ENCODE measurements at places on chromosomes 11 and 22. TPM values are rescaled to one million over a fixed set of nuclear protein-coding genes. Genes with fewer than 3 reads are reported as not detected.
A peak's percentile ranks its signal among the peaks of the same experiment; 100 is the strongest.

The ROBO4 gene
- 9.7 TPM for total RNA-seq

GRCh38 chr11:72411623-72412419 is 22.5 kb downstream of the CLPB start:
- DNase-seq = no peak
- no peak overlapping the region for H3K4me3 ChIP-seq
- H3K27ac ChIP-seq = no peak overlapping the region
- no peaks in the 10 kb centered on the region for H3K27me3 ChIP-seq
- peaks cover 5% of the 10 kb centered on the region for H3K4me1 ChIP-seq

- no peaks in the 10 kb centered on the region for H3K27me3 ChIP-seq
- H3K27ac ChIP-seq = no peak overlapping the region
- H3K4me1 ChIP-seq = peaks cover 31% of the 10 kb centered on the region
- DNase-seq = no peak
- no peak overlapping the region for H3K4me3 ChIP-seq
Observed at GRCh38 chr11:102603091-102603490, 22.0 kb downstream of the MMP20 start.

- peaks cover 7% of the 10 kb centered on the region for H3K4me1 ChIP-seq
- H3K36me3 ChIP-seq = no peaks in the 10 kb centered on the region
- peak overlapping the region; percentile 97 for H3K4me3 ChIP-seq
- no peaks in the 10 kb centered on the region for H3K27me3 ChIP-seq
- no peak for DNase-seq
- H3K27ac ChIP-seq = 0 out of 2 replicates have a peak overlapping the region, but pooled peaks have one; percentile 18
Observed at GRCh38 chr22:50506611-50507420, 686 bp downstream of the LMF2 start.

The IFITM10 gene
- total RNA-seq = 1.4 TPM

DNA sequence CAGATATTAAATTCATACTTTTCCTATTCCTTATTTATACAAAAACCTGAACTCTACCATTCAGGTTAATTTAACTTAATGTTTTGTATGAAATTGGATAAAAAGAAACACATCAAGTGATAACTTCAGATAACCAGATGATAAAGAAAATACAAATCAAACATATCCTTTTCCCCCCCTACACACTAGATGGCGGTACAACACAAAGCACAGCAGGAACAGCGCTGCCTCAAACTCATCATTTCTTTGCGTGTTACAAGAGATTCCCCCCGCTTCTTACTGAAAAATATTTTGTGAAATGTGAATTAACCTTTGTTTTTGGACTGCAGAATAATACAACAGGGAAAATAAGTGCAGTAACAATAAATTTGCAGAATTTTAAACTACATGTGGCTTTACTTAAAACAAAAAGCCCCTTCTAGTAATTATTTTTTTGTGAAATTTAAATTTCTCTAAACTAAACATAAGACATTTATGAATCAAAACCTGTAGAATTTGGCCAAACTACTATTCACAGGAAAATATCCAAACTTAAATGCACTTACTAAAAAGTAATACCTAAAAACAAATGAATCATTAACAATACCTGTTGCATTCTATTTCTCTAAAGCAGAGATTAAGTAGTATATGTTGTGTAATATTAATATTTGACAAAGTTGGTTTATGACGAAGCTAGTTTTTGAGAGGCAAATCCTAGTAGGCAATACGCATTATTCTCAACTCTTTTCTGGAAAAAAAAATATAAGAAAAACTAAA is 74.4 kb downstream of the ARHGAP32 start:
- peak; percentile 77 for DNase-seq
- H3K27ac ChIP-seq = no peak overlapping the region
- no peaks in the 10 kb centered on the region for H3K36me3 ChIP-seq
- H3K4me1 ChIP-seq = peaks cover 27% of the 10 kb centered on the region

DNA sequence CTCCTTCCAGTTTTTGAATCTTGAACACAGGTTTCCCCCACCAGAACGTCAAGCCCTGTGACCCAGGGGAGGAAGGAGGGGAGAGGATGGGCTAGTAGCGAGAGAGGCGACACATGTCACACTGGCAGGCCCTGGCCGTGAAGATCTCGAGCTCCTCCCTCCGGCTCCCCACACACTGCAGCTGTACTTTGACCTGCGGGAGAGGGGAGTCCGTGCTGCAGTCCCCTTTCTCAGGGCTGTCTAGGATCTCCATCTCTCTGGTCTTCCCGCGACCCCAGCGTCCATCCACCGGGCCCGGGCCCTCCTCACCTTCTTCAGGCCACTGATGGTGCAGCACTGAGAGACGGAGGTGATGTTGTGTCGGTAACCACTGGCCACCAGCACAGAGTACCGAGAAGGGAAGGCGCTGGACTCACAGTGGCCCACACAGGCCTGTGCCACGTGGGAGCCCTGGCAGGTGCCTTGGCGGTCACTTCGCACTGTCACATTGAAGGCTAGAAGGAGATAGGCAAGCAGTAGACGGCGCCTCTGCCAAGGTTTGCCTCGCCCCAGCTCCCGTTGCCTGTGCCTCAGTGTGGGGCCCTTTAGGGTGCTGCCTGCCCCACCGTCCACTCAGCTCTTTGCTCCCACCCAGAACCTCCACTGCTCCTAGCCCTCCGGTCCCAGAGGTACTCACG is 873 bp downstream of the GPHA2 start:
- no peaks in the 10 kb centered on the region for H3K4me1 ChIP-seq
- no peak for DNase-seq
- H3K27ac ChIP-seq = no peak overlapping the region
- no peak overlapping the region for H3K4me3 ChIP-seq
- H3K36me3 ChIP-seq = peaks cover 10% of the 10 kb centered on the region

The COA4 gene
- total RNA-seq = 346 TPM

GRCh38 chr11:1333091-1333772 is 23.8 kb upstream of the TOLLIP start:
- H3K4me3 ChIP-seq = no peak overlapping the region
- no peaks in the 10 kb centered on the region for H3K27me3 ChIP-seq
- H3K27ac ChIP-seq = no peak overlapping the region

GRCh38 chr11:14334893-14335292 is 24.1 kb downstream of the RRAS2 start:
- H3K4me3 ChIP-seq = no peak overlapping the region
- no peak for DNase-seq
- no peak overlapping the region for H3K27ac ChIP-seq
- no peaks in the 10 kb centered on the region for H3K27me3 ChIP-seq

DNA sequence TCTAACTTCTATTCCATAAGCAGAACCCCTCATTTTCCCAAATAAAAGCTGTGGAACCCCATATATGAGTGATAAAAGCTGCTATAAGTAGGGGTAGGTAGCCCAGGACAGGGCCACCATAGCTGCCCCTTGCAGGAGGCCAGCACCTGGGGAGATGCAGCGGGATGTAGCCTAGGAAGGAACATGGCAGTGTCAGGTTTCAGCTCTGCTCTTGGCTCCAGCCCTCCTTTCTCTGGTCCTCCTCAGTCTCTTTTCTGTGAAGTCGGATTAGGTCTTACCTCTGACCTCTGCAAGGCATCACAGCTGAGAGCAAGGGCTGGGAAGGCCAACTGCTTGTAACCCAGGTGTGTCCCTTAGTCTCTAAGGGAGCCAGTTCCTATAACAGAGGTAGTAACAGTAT is 135.6 kb downstream of the NAV2 start:
- peaks cover 23% of the 10 kb centered on the region for H3K4me1 ChIP-seq
- no peak overlapping the region for H3K4me3 ChIP-seq
- no peaks in the 10 kb centered on the region for H3K27me3 ChIP-seq
- H3K27ac ChIP-seq = no peak overlapping the region
- no peaks in the 10 kb centered on the region for H3K36me3 ChIP-seq
- DNase-seq = no peak

GRCh38 chr22:38758276-38758945 is 2.6 kb upstream of the SUN2 start:
- H3K27ac ChIP-seq = no peak overlapping the region
- H3K36me3 ChIP-seq = no peaks in the 10 kb centered on the region
- peaks cover 23% of the 10 kb centered on the region for H3K4me1 ChIP-seq
- DNase-seq = no peak
- no peaks in the 10 kb centered on the region for H3K27me3 ChIP-seq

GRCh38 chr11:135019343-135019871 is 607.4 kb upstream of the B3GAT1 start:
- H3K36me3 ChIP-seq = no peaks in the 10 kb centered on the region
- H3K27me3 ChIP-seq = no peaks in the 10 kb centered on the region
- H3K4me3 ChIP-seq = no peak overlapping the region
- no peak overlapping the region for H3K27ac ChIP-seq

DNA sequence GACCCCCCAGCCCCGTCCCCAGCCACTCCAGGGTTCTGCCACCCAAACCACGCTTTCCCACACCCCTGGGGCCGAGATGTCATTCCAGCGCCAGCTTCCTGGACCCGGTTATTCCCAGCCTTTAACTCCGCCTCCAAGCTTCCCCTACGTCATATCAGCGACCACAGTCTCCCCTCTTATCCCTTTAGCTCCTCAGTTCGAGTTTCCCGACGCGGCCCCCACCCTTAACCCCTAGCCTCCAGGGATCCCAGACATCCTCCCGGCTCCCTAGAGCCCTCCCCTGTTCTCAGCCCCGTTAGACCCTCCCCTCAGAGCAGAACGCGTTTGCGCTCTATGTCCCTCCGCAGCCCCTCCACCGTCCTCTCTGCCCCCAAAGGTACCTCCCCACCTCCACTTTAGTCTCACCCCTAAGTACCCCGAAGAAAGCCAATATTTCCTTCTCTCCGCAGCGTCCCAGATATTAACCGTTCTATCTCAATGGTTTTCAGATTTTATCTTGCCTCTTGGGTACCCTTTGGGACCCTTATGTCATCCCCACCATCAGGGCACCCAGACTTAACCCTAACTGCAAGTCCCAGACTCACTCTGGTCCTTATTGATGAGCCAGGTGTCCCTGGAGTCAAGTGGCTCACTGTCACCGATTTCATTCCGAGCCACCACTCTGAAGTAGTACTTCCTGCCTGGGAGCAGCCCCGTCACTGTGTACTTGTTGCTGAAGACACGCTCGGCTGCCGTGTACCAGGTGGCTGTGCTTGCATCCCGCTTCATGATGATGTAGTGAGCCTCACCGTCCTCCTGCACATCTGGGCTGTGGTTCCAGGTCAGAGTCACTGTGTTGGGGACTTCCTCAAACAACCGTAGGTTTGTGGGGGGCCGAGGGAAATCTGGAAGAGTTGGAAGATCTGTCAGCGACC is 8.0 kb downstream of the TMEM86A start:
- no peak overlapping the region for H3K4me3 ChIP-seq
- no peaks in the 10 kb centered on the region for H3K4me1 ChIP-seq
- H3K27me3 ChIP-seq = no peaks in the 10 kb centered on the region
- no peak for DNase-seq
- no peaks in the 10 kb centered on the region for H3K36me3 ChIP-seq
- no peak overlapping the region for H3K27ac ChIP-seq

DNA sequence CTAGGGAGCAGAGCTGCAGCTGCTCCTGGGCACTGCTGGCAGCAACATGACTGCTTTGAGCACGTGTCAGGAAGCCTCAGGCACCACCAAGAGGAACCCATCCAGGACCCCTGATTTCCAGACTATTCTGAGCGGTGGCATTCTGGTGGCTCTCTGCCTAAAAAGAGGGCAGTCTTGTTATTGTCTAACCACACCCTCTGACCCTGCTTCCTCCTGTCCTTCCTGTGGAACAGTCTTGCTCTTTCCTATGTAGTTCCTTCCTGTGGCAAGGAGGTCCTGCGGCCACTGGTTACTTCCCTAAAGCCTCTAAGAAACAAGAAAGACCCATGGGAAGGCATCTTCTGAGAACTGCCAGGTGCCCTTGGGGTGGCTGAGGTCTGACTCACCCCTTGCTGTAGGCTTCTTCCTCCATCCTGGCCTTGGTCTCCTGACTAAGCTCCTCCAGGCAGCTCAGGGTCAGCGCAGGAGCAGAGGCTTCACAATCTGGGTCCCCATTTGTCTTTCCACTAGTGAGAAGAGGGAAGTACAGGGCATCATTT is 13.1 kb upstream of the LYVE1 start:
- H3K27me3 ChIP-seq = no peaks in the 10 kb centered on the region
- no peak overlapping the region for H3K4me3 ChIP-seq
- no peaks in the 10 kb centered on the region for H3K4me1 ChIP-seq
- H3K27ac ChIP-seq = no peak overlapping the region

The PLXNB2 gene
- 68.2 TPM for total RNA-seq

The SPDYC gene
- total RNA-seq = not detected

The LRRC10B gene
- not detected for total RNA-seq

DNA sequence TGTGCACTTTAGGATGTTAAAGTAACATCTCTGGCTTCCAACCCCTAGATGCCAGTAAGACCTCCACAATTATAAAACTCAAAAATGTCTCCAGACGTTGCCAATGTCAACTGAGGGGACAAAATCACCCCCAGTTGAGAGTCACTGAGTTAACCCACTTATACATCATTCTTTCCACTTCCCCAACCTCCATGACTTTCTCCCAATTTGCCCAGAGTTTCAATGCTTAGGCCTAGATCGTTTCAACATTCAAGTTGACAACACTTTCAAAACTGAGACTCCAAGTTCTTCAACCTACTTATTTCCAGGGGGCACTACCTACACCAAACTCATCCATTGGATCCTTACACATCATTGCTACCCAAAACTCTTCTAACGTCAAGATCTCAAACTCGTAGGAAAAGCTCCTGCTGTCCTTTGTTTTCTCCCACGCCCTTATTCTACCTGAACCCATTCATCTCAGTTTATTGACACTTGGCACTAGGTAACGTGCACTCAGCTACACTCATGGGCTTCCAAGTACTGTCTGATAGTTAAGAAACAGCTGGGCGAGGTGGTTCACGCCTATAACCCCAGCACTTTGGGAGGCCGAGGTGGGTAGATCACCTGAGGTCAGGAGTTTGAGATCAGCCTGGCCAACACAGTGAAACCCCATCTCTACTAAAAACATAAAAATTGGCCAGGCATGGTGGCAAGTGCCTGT is 24.5 kb downstream of the RBFOX2 start:
- H3K27ac ChIP-seq = no peak overlapping the region
- no peak for DNase-seq
- H3K27me3 ChIP-seq = no peaks in the 10 kb centered on the region
- H3K4me3 ChIP-seq = no peak overlapping the region

GRCh38 chr11:67698247-67698646 is 23.8 kb upstream of the ALDH3B2 start:
- no peak overlapping the region for H3K27ac ChIP-seq

The SLC22A12 gene
- not detected for total RNA-seq

DNA sequence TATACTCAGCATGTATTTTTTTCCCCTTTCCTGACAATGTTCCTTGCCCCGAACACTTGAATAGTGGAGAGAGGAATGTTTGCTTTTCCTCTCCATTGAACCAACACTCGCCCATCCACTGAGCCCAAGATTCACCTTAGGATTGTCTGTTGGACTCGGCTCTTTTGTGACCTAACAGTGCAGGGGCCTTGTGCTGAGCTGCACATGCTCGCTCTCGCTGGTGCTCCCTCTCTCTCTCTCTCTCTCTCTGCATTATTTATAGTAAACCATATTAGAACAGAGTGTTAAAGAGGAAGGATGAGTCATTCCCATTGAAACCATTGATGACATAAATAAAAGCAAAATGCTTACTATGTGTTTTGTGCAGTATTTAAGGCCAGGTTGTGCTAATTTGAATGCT is 20.7 kb downstream of the ZBTB16 start:
- H3K36me3 ChIP-seq = no peaks in the 10 kb centered on the region
- no peak for DNase-seq
- H3K4me3 ChIP-seq = no peak overlapping the region
- H3K27me3 ChIP-seq = peaks cover 86% of the 10 kb centered on the region
- no peaks in the 10 kb centered on the region for H3K4me1 ChIP-seq

GRCh38 chr11:110883256-110883655 is 171.0 kb upstream of the ARHGAP20 start:
- H3K4me1 ChIP-seq = no peaks in the 10 kb centered on the region
- H3K27ac ChIP-seq = no peak overlapping the region
- DNase-seq = no peak
- peaks cover 45% of the 10 kb centered on the region for H3K27me3 ChIP-seq
- no peak overlapping the region for H3K4me3 ChIP-seq

The CRYBB3 gene
- total RNA-seq = 1.2 TPM

GRCh38 chr11:72472765-72473164 is 38.4 kb upstream of the CLPB start:
- H3K27ac ChIP-seq = no peak overlapping the region
- H3K4me3 ChIP-seq = no peak overlapping the region
- H3K27me3 ChIP-seq = peaks cover 29% of the 10 kb centered on the region
- H3K36me3 ChIP-seq = no peaks in the 10 kb centered on the region
- DNase-seq = no peak
